ENCODE measurements at places on chromosomes 16 and 17. TPM values are rescaled to one million over a fixed set of nuclear protein-coding genes. Genes with fewer than 3 reads are reported as not detected.

DNA sequence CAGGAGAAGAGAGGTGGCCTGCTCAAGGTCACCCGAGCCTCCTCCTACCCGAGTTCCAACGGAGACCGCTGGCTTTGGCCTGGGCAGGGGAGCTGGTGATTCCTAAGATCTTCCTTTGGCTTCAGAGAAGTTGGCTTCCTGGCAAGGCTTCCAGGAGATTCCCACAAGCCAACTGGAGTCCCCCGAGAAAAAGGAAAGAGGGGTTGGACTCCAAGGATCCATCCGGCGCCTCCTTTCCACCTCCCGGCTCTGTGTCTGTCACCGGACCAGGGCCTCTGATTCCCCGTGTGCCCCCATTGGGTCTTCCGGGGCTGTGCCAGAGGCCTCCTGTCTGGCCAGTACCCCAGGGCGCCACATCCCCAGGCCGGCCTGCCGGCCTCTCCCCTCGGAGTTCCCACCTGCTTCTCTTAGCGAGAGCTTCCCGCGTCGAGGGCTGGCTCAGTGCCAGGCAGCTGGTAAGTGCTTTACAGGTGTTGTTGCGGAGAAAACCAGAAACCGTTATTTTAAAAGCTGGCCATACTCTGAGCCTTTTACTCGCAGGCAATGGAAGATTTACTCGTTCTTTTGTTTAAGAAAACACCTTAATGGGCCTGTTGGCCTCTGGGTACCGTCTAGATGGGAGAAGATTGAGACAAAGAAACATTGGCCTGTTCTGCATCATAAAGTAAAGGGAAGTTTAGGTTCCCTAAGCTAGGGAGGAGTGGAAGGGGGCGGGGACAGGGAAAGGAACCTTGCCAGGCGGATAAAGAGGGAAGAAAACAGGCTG is 258.4 kb upstream of the SDK2 start:
- no peak for DNase-seq

GRCh38 chr17:60163108-60163784 is 13.5 kb downstream of the CA4 start:
- DNase-seq: peak; percentile 5

- DNase-seq: no peak
Observed at GRCh38 chr16:80176114-80176513, 364.7 kb upstream of the DYNLRB2 start.

- DNase-seq: no peak
Observed at GRCh38 chr17:19574956-19575355, 41.3 kb downstream of the SLC47A1 start.

GRCh38 chr16:81620029-81620428 is 159.1 kb upstream of the PLCG2 start:
- no peak for DNase-seq

GRCh38 chr16:72085002-72085401 is 8.4 kb downstream of the TXNL4B start:
- DNase-seq: no peak

GRCh38 chr17:42340691-42341127 is 47.5 kb downstream of the STAT3 start:
- DNase-seq: no peak

DNA sequence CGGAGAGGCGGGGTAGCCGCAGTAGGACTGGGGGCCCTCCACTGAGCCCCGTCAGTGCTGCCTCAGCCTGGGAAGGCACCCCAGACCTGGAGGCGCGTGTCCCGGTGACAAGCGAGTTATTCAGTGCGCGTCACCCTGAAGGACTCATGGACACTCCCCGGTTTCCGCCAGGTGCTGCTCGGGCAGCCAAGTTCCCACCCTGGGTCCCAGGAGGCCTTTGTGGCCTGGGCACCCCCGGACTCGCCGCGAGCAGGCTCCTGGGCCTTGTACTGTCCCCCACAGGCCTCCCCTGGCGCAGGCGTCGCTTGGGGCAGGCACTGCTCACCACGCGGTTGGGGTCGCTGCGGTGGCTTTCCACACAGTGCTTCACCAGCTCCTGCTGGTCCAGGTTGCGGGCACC is 7.6 kb downstream of the RNF166 start:
- no peak for DNase-seq

DNA sequence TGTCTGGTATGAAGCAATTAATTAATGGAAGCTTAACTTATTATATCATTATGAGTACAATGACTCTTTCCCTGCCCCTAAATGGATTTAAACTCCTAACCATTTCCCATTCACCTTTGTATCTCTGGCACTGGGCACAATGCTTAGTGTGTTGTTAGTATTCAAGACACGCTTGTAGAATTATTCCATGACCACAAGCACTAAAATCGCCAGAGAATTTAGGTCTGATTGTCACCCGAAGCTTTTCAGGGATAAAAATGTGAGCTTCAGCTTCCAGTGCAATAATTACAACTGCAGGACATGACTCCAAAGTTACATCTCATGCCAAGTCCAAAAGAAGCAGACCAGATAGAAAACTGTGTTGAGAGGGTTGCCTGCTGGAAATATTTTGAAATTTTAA is 101.6 kb downstream of the CDH8 start:
- DNase-seq: no peak

DNA sequence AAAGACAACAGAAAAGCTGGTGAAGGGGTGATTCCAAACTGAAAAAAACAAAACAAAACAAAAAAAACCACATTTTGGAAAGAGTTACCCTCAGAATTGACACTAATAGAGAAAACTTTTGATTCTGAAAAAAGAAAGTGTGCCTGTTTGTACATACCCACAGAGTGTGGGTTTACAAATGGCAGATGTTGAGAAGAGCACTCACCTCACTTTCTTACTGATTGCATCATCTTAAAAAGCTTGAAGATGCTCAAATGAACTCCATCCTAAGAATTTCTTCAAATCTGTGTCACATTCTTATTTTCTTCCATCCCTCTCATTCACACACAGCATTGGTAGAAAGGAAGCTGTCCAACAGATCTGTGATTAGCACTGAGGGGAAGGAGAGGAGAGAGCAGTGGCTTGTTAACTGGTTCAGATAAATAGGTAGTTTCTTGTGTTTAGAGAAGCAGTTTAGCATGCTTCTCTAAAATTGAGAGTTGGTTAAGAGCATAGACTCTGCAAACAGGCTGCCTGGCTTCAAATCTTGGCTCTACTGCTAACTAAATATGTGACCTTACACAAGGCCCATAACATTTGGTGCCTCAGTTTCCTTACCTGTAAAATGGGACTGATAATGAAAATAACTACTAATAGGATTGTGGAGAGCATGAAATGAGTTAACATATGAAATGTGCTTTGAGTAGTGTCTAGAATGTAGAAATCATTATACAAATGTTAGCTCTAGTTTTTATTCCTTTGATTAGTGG is 6.9 kb downstream of the GNAO1 start:
- no peak for DNase-seq

- DNase-seq: no peak
Observed at GRCh38 chr17:29163563-29163962, 16.6 kb downstream of the MYO18A start.

- no peak for DNase-seq
Observed at GRCh38 chr16:88568710-88569613, 1.2 kb upstream of the ZC3H18 start.

GRCh38 chr17:69773081-69773480 is 301.9 kb upstream of the KCNJ16 start:
- peak; percentile 10 for DNase-seq

GRCh38 chr16:84369105-84369504 is 767 bp downstream of the ATP2C2 start:
- DNase-seq: no peak

GRCh38 chr16:23573817-23574216 is 16.3 kb downstream of the UBFD1 start:
- DNase-seq: no peak

DNA sequence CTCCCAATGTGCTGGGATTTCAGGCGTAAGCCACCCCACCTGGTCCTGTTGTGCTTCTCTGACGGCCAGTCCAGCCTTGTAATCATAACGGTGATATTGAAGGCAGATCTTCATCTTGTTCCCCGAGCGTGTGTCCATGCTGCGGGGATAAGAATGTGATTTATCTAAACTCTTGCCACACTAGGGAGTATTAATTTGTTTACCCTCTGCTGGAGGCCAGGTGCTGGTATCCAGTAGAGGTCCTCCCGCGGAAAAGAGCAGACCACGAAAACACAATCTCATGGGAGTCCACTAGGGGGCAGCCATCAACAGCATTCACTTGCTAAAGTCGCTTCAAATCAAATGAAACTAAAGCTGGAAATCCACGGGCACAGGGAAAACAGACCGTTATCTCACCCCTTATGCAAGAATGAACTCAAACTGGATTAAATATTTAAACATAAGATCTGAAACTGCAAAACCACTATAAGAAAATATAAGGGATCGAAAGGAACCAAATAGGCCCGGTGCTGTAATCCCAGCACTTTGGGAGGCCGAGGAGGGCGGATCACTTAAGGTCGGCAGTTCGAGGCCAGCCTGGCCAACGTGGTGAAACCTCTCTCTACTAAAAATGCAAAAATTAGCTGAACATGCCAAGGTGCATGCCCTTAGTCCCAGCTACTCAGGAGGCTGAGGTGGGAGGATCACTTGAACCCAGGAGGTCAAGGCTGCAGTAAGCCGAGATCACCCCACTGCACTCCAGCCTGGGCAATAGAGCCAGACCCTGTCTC is 22.3 kb upstream of the RBBP6 start:
- DNase-seq: peak; percentile 78

- no peak for DNase-seq
Observed at GRCh38 chr17:74972107-74972972, at the start of gene HID1. TSS of gene HID1 (minus strand) at chr17:74972759. CDS start at chr17:74972656, 103 bp downstream.

DNA sequence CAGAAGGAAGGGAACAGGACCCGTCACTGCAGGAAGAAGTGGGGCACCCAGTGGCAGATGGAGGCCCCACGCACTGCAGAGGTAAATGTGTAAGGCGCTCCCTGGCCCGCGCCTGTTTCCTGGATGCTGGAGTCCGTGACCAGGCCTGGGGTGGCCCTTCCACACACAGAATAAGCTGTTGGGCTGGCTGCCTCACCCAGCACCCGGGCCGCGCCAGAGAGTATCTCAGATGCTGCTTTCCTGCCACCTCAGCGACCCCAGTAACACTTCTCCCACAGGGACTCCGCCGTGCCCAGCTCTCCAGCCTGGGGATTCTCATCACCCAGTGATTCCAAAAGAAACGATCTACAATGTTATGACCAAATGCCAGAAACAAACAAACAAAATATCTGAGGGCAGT is 1993.1 kb downstream of the TP53TG3F start:
- DNase-seq: no peak

DNA sequence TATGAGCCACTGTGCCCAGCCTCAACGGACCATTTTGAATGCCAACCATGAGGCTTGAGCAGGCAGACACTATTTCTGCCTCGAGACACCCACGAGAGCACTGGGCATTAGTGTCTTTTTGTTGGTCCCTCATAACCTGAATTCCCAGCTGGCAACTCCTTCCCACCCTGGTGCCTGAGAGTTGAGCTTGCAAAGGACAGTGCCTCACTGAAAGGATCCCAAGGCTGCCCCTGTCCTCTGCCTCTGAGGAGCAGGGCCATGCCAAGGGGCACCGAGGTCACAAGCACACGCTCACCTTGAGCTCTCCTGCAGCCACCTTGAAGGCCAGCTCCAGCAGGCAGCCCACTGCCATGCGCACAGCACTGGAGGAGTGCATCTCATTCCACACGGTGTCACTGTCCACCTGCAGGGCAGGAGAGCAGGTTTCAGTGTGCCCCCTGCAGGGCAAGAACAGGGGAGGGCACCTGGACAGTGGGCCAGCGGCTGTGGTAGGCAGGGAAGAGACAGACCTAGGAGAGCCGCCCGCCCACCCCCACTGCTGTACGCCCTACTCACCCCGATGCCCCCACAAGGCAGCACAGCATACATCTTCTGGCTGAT is 12.8 kb downstream of the G6PC3 start:
- no peak for DNase-seq

DNA sequence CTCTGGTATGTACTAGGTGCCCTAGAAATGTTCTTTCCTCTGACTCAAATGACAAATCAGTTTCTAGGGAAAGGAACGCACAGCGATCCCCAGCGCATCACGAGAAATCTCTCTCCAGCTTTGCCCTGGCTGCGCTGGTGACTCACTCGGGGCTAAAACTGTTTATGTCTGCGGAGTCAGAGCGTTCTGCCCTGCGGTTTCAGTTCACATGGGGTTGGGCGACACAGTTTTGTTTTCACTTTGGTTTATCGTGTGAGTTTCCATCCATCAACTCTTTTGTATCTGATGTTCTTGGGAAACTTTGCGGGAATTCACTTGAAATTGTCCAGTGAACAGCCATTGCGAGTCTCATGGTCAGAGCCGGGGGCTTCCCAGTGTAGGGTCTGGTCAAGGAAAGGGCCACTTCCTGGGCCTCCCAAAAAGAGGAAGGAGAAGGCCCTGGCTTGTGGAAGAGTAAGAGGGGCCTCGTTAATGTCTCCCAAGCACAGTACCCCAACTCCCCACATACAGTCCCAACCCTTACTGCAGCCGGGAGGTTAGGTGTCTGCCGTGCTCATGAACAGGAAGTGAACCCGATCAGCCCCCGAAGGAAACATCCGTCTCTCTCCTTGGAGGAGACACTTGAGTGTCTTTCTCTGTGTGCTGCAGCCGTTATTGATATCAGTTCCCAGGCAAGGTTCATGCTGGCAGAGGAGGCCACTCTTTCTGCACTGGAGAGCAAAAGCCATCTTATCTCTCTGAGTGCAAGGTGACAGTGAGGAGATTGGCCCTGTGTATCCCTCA is 643.2 kb downstream of the WWOX start:
- peak; percentile 94 for DNase-seq

DNA sequence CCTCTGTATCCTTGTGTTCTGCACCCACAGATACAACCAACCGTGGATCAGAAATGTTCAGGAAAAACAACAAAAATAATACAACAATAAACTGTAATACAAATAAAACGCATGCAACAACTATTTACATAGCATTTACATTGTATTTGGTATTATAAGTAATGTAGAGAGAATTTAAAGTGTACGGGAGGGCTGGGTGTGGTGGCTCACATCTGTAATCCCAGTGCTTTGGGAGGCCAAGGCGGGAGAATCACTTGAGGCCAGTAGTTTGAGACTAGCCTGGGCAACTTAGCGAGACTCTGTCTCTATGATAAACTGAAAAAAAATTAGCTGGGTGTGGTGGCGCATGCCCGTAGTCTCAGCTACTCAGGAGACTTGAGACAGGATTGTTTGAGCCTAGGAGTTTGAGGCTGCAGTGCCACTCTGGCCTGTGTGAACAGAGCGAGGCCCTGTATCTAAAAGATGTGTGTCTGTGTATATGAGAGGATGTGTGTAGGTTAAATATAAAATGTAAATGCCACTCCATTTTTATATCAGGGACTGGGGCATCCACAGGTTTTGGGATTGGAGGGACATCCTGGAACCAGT is 13.3 kb downstream of the SEC14L1 start:
- DNase-seq: no peak

The ARL5C gene
- not detected for total RNA-seq

The PRR11 gene
- 13.0 TPM for total RNA-seq

The C16orf89 gene
- 1.0 TPM for total RNA-seq

The TEKT5 gene
- not detected for total RNA-seq

The CCL2 gene
- 64.2 TPM for total RNA-seq

The TBC1D3B gene
- total RNA-seq: not detected

The IGF2BP1 gene
- 6.8 TPM for total RNA-seq

The PIGL gene
- total RNA-seq: 11.9 TPM

The DNASE1L2 gene
- total RNA-seq: not detected

The C17orf78 gene
- not detected for total RNA-seq

The RANBP10 gene
- 3.2 TPM for total RNA-seq

The PITPNM3 gene
- 0.18 TPM for total RNA-seq

The MATCAP1 gene
- 4.5 TPM for total RNA-seq

The FOXC2 gene
- total RNA-seq: 0.60 TPM

The HBM gene
- not detected for total RNA-seq

The PMP22 gene
- total RNA-seq: 18.5 TPM

The RNF151 gene
- total RNA-seq: not detected

All from H4 (cell line).